ENCODE measurements at places on chromosomes 4 and X.
A peak's percentile ranks its signal among the peaks of the same experiment; 100 is the strongest.

- no peak for DNase-seq
Measured at GRCh38 chr4:32147446-32148085, 1427.4 kb downstream of the PCDH7 start.

GRCh38 chr4:925771-926500, 6.2 kb downstream of the GAK start:
- DNase-seq: no peak

DNA sequence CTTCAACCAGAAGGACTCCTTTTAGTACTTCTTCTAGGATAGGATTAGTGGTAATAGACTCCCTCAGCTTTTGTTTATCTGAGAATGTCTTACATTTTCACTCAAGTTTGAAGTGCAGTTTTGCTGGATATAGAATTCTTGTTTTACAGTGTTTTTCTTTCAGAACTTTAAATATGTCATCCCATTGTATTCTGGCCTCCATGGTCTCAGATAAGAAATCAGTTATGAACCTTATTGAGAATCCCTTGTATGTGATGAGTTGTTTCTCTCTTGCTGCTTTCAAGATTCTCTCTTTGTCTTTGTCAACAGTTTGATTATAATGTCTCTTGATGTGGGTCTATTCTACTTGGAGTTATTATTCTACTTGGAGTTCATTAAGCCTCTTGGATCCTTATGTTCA, 116.1 kb upstream of the CITED1 start:
- DNase-seq: no peak

DNA sequence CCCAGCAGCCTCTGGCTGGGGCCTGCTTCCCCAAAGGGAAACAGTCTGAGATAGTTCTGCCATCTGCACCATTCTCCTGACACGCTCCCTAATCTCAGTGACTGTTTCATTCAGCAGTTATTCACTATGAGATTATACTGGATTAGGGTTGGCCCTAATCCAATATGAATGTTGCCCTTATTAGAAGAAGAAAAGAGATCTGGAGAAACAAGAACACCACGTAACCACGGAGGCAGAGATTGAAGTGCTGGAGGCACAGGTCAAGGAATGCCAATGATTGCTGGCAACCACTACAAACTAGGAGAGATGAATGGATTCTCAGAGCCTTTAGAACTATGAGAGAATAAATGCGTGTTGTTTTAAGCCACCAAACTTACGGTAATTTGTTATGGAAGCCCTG, 7.4 kb downstream of the ACOX3 start:
- no peak for DNase-seq

- DNase-seq: no peak
Measured at GRCh38 chr4:22202246-22202974, 253.8 kb upstream of the KCNIP4 start.

- DNase-seq: no peak
Measured at GRCh38 chrX:153646620-153647373, at the start of gene DUSP9. DUSP9 (plus strand) TSS chrX:153647203; CDS start chrX:153647954, 751 bp downstream.

- DNase-seq: peak; percentile 57
Measured at GRCh38 chr4:88672987-88673386, 24.6 kb downstream of the NAP1L5 start.

DNA sequence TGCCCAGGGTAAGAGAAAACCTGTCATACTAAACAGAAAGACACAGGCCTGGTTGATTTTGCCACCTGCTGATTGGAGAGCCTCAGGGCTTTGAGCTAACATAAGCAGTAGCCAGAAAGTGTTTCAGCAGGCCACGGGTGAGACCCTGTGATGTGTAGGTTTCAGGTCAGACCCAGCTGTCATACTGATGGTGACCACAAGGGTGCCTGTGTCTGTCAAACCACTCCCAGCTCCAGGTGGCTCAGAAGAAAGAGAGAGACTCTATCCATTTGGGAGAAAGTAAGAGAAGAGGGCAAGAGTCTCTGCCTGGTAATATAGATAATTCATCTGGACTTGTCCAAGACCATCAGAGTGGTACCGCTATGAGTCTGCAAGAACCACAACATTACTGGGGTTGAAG, 72.8 kb upstream of the NLRP2B start:
- no peak for DNase-seq

- DNase-seq: no peak
Measured at GRCh38 chr4:26907731-26908599, 47.3 kb downstream of the STIM2 start.

Measured in G401 (cell line).